ENCODE measurements at places on chromosomes 2 and 18. TPM values are rescaled to one million over a fixed set of nuclear protein-coding genes. Genes with fewer than 3 reads are reported as not detected.

Gene CHRND
- not detected for total RNA-seq

Gene RIT2
- not detected for total RNA-seq

Gene CRYGC
- not detected for total RNA-seq

Gene AGXT
- total RNA-seq = 1,366 TPM

Gene SERPINB12
- not detected for total RNA-seq

Gene WNT10A
- not detected for total RNA-seq

Gene IL1RL2
- 2.4 TPM for total RNA-seq

Gene SOCS6
- 13.1 TPM for total RNA-seq

Gene ASPRV1
- 0.46 TPM for total RNA-seq

Data from right lobe of liver (tissue), 6 donors.